CD14-positive monocyte (primary cell): ENCODE measurements at places on chromosomes 7 and 10. TPM values are rescaled to one million over a fixed set of nuclear protein-coding genes. Genes with fewer than 3 reads are reported as not detected.

DNA sequence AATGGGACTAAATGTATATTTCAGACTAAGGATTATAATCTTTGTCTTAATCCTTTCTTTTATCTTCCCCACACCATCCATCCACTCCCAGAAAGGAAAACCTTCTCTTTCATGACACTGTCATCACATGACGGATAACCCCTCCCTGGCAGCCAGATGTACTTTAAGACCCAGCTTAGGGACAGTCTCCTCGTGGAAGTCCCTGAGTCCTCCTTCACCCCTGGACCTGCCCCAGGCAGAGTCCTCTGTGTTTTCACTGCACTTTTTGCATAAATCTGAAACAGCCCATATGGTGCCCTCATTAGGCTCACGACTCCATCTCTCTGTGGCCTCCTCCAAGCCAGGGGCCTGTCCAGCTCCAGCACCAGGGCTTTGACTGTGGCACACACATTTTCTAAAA is 16.0 kb downstream of the NRAP start:
- no peaks in the 10 kb centered on the region for H3K27me3 ChIP-seq
- H3K4me1 ChIP-seq = no peaks in the 10 kb centered on the region
- DNase-seq = no peak

DNA sequence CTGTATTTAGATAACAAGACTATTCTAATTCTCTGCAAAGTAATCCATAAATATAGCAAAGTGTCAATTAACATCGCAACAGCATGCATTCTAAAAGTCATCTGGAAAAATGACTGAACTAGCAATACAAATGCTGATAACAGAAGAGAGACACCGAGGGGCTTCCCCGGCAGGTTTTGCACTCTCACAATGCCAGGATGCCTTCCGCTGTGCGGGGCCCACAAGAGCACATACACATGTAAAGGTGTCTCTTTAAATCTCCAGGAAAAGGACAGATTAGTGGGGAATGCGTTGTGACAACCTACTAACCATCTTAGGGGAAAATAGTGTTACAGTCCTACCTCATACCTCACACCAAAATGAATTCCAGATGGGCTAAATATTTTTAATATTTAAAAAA is 86.9 kb downstream of the CXCL12 start:
- H3K27me3 ChIP-seq = peaks cover 21% of the 10 kb centered on the region
- no peaks in the 10 kb centered on the region for H3K36me3 ChIP-seq
- H3K4me1 ChIP-seq = no peaks in the 10 kb centered on the region
- H3K27ac ChIP-seq = no peak overlapping the region

GRCh38 chr10:48880016-48880705 is 59.5 kb downstream of the LRRC18 start:
- DNase-seq = no peak
- peaks cover 92% of the 10 kb centered on the region for H3K36me3 ChIP-seq
- H3K4me1 ChIP-seq = no peaks in the 10 kb centered on the region
- H3K27me3 ChIP-seq = no peaks in the 10 kb centered on the region
- H3K4me3 ChIP-seq = no peak overlapping the region

DNA sequence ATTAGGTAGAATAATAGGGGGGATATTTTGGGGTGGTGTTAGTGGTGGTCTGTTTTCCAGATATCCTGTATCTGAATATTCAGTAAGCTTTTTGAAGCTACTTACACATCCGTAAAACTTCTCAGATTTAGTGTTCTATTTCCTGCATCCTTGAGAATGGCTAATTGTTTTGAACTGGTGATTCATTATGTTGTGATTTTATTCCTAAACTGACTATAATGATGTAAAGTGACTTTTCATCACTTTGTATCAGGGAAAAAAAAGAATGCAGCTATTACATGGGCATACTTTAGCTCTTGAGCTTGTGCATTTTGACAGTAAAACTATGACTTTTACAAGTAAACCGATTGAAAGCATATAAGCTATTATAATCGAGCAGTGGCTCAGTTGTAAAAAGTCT is 18.2 kb downstream of the WAC start:
- H3K36me3 ChIP-seq = peaks cover 86% of the 10 kb centered on the region
- no peak for DNase-seq

- peak overlapping the region; percentile 93 for H3K4me3 ChIP-seq
- peak overlapping the region; percentile 47 for H3K27ac ChIP-seq
- H3K36me3 ChIP-seq = peaks cover 33% of the 10 kb centered on the region
- H3K27me3 ChIP-seq = no peaks in the 10 kb centered on the region
- DNase-seq = no peak
Measured at GRCh38 chr7:128404886-128405470, 4.8 kb downstream of the IMPDH1 start.

- H3K27me3 ChIP-seq = peaks cover 50% of the 10 kb centered on the region
- peaks cover 20% of the 10 kb centered on the region for H3K4me1 ChIP-seq
- H3K36me3 ChIP-seq = peaks cover 9% of the 10 kb centered on the region
- no peak overlapping the region for H3K4me3 ChIP-seq
- no peak overlapping the region for H3K27ac ChIP-seq
- DNase-seq = no peak
Measured at GRCh38 chr7:27103489-27104226, 1.2 kb upstream of the HOXA2 start.

DNA sequence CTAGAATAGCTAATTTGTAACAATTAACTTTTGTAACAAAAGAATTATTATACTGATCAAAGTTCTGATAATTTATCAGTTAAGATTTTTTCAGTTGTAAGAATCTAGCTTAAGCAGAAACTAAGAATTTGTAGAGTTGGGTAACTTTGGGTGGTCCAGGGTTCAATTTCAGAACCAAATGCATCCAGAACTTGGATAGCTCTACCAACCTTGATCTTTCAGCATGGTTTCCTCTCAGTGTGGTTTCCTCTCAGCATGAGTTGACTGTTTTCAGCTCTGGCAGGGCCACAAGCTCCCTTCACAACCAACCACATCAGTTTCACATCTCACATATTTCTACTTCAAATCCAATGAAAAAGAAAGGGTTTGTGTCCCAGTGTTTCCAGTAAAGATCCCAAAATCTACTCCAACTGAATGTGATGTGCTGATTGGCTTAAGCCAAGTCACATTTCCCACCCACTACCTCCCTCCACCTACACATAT is 3.3 kb upstream of the FAS start:
- no peak for DNase-seq
- H3K4me1 ChIP-seq = peaks cover 37% of the 10 kb centered on the region
- no peak overlapping the region for H3K4me3 ChIP-seq

- H3K36me3 ChIP-seq = no peaks in the 10 kb centered on the region
- no peak overlapping the region for H3K4me3 ChIP-seq
- H3K4me1 ChIP-seq = no peaks in the 10 kb centered on the region
- H3K27me3 ChIP-seq = no peaks in the 10 kb centered on the region
Measured at GRCh38 chr7:78406531-78406930, 608.0 kb downstream of the PHTF2 start.

CYP3A4 gene
- polyA plus RNA-seq = not detected

RGS10 gene
- 75.8 TPM for polyA plus RNA-seq
